Activated CD4-positive, alpha-beta T cell treated with anti-CD3 and anti-CD28 coated beads, Interleukin-2, amount 50 U/mL, for 48 hours (primary cell): ENCODE measurements at places on chromosomes 1 and 21.

GRCh38 chr1:219514728-219515127, 98.2 kb downstream of the ZC3H11B start:
- DNase-seq = no peak

GRCh38 chr1:193438771-193439170, 252.4 kb upstream of the B3GALT2 start:
- no peak for DNase-seq

- no peak for DNase-seq
Measured at GRCh38 chr1:178564086-178564782, 51.3 kb downstream of the TEX35 start.

DNA sequence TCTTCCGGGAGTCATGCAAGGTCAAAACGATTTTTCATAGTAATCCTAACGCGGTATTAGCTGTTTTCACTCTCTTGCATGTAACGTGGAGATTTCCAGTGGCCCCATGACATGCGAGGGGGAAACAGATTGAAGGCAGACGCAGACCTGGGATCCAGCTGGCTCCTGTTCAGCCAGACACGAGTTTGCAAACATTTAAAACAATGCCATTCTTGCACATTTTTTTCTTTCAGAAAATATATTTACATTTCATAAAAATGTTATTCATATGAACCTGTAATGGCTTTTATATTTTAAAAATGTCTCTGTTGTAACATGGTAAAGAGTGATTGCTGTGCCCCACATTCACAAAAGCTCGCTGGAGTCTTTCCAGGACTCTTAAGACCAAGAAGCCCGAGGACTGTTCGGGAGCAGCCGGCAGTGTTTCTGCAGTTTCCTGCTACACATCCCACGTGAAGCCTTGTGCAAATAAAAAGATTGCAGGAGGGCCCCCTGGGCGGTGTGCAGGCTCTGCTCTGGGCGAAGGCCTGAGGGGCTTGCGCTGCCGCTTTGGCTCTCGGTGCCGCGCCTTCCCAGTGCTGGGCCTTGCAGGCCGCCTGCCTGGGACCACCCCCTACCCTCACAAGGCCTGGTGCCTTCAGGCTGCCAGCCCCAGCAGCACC, 184.9 kb downstream of the DYRK1A start:
- DNase-seq = no peak

GRCh38 chr1:183831311-183831710, 26.4 kb downstream of the RGL1 start:
- no peak for DNase-seq

- no peak for DNase-seq
Measured at GRCh38 chr1:151858886-151859665, 5.6 kb upstream of the THEM5 start.

DNA sequence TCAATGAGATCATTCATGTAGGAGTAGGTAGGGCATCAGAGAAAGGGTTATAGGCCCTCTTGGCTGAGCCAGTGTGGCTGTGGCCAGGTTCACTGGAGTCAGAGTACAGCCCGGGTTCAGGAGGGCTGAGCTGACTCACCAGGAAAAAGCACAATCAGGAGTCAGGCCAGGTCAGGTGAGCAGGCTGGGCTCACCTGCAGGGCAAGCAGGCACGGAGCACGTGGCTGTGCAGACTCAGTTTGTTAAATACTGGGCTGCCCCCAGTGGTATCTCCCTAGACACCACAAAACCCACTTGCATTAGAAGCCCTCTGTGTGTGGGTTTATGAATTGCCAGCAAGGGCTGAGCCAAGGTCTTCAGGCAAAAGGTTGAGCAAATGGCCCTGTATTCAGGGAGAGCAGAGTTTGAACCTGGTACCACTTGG, 122.1 kb upstream of the SERBP1 start:
- no peak for DNase-seq

DNA sequence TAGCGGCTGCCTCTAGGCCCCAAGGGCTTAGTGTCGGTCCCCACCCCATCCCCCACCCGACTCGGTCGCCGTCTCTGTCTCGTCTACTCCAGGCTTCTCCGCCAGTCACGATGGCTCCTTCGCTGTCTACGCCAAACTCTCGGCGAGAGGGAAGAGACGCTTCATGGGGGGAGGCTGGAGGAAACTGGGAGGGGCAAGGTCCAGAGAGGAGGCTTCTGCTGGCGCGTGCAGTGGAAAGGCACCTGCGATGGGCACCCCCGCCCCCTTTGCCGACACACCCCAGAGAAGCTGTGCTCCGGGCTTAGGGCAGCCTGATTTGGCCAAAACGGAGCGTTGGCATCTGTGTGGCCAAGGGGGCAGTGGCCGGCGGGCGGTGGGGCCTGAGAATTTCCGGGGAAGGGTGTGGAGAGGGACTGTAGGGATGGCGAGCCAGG, 1.2 kb upstream of the CSMD2 start:
- no peak for DNase-seq

DNA sequence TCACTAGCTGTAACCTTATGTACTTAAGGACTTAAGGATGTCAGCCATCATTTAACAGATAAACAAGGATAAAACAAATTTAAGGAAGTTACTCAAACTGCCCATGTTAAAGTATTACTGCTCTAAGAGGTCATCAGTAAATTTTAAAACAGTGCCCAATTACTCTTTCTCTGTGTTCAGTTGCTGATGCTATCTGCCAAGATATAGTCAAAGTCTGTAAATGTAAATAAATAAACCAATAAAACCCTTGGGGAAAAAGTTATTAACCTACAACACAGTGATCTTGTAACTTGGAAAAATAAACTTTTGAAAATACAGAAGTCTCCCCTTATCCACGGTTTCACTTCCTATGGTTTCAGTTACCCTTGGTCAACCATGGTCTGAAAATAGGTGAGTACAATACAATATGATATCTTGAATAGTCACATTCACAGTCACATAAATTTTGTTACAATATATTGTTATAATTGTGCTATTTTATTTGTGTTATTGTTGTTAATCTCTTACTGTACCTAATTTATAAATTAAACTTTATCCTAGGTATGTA, 501.8 kb downstream of the LMO4 start:
- DNase-seq = no peak

DNA sequence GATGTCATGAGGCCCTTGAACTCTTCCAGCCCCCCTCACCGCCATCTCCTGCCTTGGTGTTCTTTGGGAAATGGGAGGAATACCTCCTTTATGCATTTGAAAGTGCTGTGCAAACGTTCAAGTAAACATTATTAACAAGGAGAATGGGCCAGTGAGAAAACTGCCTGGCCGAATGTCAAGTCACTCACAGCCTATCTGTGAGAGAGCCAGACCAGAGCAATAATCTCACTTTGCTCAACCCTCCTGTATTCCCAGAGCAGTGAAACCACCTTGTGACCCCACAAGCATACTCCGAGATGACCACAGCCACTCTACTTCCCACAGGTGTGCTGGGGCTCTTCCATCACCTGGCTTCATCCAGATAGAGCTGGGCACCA, 5.2 kb downstream of the TAL1 start:
- no peak for DNase-seq

DNA sequence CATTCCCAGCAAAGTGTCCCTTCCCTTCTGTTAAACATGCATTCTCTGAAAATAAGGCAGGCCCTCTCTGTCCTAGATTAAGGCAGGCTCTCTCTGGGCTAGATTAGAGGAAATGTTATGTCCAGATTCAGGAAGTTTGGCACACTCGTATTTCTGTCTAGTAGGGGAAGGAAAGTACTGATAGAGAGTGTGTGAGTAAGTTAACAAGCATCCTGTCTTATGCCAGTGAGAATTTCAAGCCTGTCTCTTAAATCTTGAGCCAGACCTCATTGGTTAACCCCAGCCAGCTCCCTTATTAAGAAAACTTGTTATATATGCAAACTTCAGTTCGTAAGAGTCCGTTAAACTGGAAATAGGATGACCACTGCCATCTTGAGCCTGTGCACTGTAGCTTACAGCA, 31.6 kb downstream of the IGSF5 start:
- DNase-seq = no peak

GRCh38 chr1:107572674-107573211, 392.2 kb downstream of the VAV3 start:
- DNase-seq = no peak
